ENCODE measurements at places on chromosomes 11 and 22.

- DNase-seq = no peak
Observed at GRCh38 chr11:113184498-113184897, 129.9 kb upstream of the TTC12 start.

GRCh38 chr11:120383518-120384155 lies 47.4 kb downstream of the ARHGEF12 start:
- DNase-seq = no peak

DNA sequence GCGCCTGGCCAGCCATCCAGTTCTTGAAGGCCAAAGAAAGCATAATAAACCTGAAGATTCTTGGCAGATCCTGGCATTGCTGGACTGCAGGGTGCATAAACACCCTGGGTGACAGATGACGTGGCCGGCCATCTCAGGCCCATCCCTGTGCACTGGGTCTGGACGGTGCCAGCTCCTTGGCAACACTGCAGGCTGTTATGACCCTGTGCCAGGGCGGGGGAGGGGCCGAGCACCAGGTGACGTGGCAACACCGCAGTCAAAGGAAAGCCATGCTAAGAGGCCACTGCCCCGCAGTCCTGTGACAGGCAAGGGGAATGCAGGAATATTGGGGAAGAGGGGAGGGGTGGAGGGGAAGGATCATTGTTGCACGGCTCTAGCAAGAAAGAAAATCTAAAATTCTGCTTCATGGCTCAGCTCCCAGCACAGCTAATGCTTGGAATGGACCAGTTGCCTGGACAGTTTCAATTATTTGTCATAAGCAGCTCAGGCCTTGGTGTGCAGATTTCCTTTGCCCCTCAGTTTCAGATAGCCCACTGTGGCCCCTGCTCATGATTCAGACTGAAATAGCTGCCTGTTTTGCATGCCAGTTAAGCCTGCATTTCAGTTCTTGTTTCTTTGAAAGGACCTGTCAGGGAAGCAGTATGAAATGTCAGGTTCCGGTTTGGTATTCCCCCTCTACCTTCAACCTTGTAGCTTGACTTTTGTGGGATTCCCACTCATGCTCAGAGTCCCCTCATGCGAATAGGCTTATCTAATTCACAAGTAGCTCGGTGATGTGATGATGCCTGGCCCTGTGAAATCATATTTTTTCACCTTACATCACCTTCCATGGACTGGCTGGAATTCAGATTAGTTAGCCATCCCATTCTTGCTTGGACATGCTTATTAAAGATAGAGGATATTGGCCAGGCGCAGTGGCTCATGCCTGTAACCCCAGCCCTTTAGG lies 29.7 kb upstream of the DDX6 start:
- peak; percentile 10 for DNase-seq

- no peak for DNase-seq
Observed at GRCh38 chr11:11467312-11467711, 114.3 kb upstream of the CSNK2A3 start.

DNA sequence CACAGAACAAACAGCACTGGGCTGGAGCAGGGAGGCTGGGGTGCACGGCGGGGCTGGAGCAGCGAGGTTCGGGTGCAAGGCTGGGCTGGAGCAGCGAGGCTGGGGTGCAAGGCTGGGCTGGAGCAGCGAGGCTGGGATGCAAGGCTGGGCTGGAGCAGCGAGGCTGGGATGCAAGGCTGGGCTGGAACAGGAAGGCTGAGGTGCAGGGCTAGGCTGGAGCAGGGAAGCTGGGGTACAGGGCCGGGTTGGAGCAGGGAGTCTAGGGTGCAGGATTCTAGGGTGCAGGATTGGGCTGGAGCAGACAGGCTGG lies 198.5 kb downstream of the BRD1 start:
- no peak for DNase-seq

- DNase-seq = no peak
Observed at GRCh38 chr11:40202589-40203270, 1256.7 kb downstream of the LRRC4C start.

GRCh38 chr11:131811383-131811782 lies 441.0 kb downstream of the NTM start:
- DNase-seq = no peak

- DNase-seq = no peak
Observed at GRCh38 chr11:133238495-133238894, 293.8 kb downstream of the OPCML start.

DNA sequence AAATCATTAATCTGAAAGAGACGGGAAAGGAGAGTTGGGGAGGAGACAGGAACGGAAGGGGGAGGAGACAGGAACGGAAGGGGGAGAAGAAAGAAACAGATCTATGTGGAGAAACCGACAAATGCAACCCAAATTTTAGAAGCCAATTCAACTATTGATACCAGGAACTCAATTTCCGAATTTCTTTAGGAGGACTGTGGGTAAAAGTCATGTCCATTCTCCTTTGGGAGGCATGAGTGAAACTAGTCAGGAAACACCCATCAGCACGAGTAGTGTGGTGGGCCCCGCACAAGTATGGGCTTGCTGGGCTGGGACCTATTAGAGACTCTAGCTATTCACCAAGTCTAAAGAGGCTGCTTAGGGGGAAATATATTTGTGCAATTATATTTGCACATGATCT lies 18.1 kb downstream of the ANO3 start:
- DNase-seq = no peak

DNA sequence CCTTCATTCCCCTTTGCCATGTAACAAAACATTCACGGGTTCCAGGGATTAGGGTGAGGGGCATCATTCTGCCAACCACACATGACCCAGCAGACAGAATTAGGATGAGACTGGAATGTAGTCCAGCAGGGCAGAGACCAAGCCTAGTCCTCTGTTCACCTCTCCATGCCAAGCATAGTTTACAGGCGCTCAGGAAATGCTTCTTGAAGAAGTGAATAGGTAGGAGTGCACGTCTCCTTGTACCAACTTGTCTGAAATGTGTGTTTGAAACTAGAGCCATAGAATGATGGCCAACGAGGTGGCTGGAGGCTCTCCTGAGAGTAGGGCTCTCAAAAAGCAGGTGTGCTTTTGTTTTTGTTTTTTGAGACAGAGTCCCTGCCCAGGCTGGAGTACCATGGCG lies 8.2 kb downstream of the SPINDOC start:
- no peak for DNase-seq

DNA sequence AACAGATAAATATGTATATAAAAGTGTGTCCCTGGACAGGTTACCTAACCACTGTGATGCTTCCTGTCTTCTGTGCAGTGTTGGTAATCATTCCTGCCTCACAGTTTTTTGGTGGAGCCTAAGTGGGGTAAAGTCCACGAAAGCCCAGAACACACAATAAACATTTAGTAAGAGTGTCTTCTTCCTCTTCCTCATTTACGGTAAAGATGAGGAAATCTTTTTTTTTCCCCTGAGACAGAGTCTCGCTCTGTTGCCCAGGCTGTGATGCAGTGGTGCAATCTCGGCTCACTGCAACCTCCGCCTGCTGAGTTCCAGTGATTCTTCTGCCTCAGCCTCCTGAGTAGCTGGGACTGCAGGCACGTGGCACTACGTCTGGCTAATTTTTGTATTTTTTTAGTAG lies 117.1 kb downstream of the LDLRAD3 start:
- no peak for DNase-seq

DNA sequence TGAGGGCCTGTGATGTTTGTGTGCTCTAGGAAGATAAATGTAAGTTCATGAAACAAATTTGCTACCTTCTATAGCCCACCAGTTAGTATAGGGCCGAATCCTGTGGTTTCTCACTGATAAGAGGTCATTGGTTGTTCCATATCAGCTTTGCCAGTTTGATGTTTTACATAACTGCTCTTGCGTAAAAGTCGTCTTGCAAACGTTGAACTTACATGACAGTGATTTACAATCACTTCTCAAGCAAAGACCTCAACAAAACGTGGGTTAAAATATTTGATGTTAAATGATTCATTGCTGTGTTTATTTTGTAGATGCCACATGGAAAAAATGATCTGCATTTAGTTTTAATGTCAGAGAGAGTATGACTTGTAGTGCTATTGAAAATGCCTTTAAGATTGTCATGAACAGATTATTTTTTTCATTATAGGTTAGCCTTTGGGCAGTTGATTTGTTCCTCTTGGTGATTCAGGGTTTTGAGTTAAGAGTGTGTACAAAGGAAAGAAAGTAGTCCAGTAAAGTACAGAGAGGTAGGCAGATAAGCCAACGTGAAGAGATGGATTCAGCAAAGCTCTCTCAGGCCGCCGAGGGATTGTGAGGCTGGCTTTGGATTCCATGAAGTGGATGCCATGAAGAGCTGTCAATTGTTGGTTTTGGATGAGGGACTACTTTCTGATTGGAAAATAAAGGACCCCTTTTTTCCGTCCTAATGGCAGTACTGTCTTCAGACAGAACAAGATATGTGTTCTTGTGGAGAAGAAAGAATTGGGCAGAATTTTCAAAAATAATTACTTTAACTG lies 2.6 kb downstream of the EWSR1 start:
- no peak for DNase-seq

GRCh38 chr11:10743354-10744000 lies 7.6 kb upstream of the CTR9 start:
- DNase-seq = peak; percentile 28

DNA sequence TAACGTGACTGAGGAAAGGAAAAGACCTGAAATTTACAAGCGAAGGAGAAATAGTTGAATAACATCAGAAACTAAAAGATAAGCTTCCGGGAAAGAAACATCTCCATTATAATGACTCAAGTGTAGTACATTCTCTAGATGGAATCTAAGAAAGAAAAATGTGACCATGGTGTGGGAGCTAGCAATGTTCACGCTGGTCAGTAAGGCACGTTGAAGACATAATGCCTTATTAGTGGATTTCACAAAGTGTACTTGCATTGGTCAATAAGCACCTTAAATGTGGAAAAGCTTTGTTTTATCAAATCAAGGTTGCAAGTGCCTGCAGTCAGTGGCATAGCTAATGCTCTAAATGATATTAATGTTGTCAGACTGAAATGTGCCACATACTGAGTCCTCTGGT lies 2.8 kb upstream of the LARGE1 start:
- DNase-seq = no peak

DNA sequence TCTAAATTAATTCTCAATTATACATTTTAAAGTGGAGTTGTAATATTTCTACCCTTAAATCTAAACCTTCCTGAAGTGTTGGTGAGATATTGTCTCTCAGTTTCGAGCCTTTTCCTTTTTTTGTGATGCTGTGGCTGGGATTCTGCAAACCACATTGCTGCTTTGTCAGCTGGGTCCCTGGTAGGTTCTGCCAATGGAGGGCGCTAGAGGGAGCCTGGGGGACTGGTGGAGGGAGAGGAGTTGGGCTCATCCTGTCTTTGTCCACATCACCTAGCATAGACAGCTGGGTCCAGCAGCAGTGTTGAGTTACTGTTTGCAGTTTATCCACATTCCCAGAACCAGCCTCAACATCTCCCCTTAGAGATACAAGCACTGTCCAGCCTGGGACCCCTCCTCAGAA lies 41.0 kb downstream of the TRAF6 start:
- peak; percentile 88 for DNase-seq

- no peak for DNase-seq
Observed at GRCh38 chr11:87391496-87391895, 353.8 kb downstream of the TMEM135 start.

- no peak for DNase-seq
Observed at GRCh38 chr11:76379807-76380158, 1.1 kb downstream of the THAP12 start.

DNA sequence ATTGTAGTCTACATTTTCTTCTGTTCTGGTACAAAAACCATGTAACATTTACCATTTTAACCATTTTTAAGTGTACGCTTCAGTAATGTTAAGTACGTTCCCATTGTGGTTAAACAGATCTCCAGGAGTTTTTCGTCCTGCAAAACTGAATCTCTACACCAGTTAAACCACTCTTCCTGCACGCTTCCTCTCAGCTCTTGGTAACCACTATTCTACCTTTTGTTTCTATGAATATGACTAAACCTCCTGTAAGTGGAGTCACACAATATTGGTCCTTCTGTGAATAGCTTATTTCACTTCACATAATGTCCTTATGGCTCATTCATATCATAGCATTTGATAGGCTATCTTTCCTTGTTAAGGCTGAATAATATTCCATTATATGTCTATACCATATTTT lies 7.1 kb upstream of the EXT2 start:
- no peak for DNase-seq

GRCh38 chr11:63985812-63986155 lies 454 bp upstream of the OTUB1 start:
- no peak for DNase-seq

DNA sequence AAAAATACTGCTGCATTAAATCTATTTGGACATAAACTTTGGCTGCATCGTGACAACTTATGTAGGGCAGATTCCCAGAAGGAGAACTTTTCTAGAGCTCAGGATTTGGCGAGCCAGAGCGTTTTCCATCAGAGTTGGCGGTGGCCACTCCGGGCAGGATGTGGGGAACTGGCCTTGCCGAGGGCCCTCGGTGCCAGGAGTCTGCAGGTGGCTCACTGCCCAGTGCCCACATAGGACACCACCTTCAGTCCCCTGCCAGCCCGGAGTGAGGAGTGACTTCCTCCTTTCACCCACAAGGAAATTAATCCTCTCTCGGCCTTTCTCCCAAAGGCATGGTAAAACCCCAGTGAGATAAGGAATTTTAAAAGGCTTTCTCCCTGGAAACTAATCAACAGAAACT lies 1.6 kb upstream of the LGALS2 start:
- DNase-seq = no peak

- no peak for DNase-seq
Observed at GRCh38 chr11:75896843-75897419, 81.9 kb downstream of the UVRAG start.

DNA sequence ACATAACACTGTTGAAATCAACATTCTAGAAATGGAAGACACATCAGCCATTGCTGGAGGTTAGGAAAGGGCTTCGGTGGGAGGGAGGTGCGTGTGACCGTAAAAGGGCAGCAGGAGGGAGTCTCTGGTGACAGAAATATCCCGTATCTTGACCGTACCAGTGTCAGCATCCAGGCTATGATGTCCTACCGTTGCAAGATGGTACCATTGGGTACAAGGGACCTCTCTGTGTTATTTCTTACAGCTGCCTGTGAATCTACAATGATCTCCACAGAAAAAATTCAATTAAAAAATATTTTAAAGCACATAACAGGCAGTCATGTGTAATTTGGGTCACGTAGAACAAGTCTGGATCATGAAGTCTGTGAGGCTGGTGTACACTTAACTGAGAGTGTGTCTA lies 27.4 kb upstream of the SEPTIN5 start:
- DNase-seq = no peak

DNA sequence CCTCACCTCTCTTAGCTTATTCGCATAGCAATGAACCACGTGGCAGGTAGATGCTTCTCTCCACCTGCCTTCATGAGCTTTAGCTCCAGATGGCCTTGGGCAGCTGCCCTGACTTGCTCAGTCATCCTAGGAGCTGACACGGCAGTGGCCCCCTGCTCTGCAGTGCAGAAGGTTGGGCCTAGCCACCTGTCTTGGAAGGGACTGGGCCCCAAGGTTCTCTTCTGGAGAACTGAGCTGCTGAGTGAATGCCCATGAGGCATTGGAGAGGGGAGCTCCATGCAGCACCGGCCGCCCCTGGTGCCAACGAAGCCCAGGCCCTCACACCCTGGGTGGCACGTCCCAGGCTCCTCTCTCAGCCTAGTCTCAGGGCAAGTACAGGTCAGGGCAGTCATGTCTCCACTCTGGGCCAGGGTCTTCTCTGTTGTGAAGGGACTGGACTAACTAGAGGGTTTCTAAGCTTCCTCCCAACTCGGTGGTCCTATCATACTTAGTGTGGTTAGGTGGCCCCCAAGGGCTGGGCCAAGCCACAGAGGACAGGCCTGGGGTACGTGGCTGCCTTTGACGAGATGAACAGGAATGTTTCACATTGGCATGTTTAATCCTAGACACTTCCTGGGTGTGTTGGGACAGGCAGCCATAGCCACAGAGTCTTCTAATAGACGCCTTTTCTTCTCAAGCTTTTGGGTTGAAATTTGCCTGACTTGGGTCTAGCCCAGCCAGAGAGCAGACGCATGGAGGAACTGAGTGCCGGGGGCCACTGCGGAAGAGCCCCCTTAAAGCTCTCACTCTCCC lies 47.9 kb downstream of the ALX4 start:
- DNase-seq = no peak

All from SJCRH30 (cell line).